ENCODE measurements at places on chromosomes 4 and X. TPM values are rescaled to one million over a fixed set of nuclear protein-coding genes. Genes with fewer than 3 reads are reported as not detected.

GRCh38 chr4:5839751-5840674, 52.9 kb downstream of the CRMP1 start:
- DNase-seq, result no peak
- H3K4me3 ChIP-seq, result no peak overlapping the region
- no peak overlapping the region for H3K27ac ChIP-seq
- no peaks in the 10 kb centered on the region for H3K4me1 ChIP-seq
- H3K27me3 ChIP-seq, result no peaks in the 10 kb centered on the region

- H3K27ac ChIP-seq, result no peak overlapping the region
- no peaks in the 10 kb centered on the region for H3K4me1 ChIP-seq
- no peak for DNase-seq
- H3K4me3 ChIP-seq, result no peak overlapping the region
Observed at GRCh38 chr4:86675548-86675947, 81.4 kb downstream of the PTPN13 start.

DNA sequence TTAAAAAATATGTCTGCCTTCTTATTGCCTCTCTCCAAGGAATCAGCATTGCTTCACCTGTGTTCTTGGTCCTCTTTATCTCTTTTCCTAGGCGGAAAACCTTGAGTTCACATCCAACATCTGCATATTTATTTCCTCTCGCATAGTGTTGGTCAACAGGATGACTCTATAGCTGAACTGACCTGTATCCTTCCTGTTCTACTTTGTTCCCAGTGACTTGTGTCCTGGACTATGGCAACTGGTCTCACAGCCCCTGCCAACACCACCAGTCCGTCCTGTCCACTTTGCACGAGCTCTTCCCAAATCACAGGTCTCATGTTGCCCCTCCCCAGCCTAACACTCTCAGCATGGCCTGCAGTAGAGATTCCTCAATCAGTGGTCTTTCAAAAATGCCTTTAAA, 2.0 kb downstream of the DIPK2B start:
- H3K27ac ChIP-seq, result no peak overlapping the region
- no peaks in the 10 kb centered on the region for H3K4me1 ChIP-seq
- DNase-seq, result no peak
- no peak overlapping the region for H3K4me3 ChIP-seq
- peaks cover 2% of the 10 kb centered on the region for H3K27me3 ChIP-seq

DNA sequence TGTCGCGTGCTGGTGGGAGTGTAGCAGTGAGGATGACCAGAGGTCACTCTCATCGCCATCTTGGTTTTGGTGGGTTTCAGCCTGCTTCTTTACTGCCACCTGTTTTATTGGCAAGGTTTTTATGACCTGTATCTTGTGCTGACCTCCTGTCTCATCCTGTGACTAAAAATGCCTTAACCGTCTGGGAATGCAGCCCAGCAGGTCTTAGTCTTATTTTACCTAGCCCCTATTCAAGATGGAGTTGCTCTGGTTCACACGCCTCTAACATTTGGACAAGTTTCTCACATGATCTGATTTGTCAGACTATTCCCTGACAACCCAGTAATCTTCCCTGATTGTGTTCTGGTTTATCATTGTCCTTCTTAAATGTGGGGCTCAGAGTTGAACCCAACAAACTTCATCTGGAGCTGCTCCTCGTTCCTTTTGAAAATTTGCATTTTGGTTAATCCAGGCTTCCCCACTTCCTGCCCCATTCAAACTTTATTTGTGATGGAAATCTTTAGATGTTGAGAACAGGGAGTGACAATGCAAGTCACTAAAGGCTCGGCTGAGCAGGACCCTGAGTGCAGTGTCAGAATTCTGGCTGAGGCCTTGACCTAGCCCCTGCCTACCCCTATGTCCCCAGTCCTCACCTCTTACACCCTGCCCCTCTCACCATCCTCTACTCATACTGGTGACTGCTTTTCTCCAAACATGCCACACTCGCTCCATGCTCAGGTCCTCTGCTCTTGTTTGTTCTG, 226.8 kb downstream of the STIM2 start:
- no peaks in the 10 kb centered on the region for H3K36me3 ChIP-seq
- no peak overlapping the region for H3K4me3 ChIP-seq
- H3K27me3 ChIP-seq, result peaks cover 7% of the 10 kb centered on the region
- H3K4me1 ChIP-seq, result no peaks in the 10 kb centered on the region

- H3K27ac ChIP-seq, result no peak overlapping the region
- no peaks in the 10 kb centered on the region for H3K27me3 ChIP-seq
- no peak overlapping the region for H3K4me3 ChIP-seq
Observed at GRCh38 chrX:48937054-48937907, 18.5 kb upstream of the PIM2 start.

DNA sequence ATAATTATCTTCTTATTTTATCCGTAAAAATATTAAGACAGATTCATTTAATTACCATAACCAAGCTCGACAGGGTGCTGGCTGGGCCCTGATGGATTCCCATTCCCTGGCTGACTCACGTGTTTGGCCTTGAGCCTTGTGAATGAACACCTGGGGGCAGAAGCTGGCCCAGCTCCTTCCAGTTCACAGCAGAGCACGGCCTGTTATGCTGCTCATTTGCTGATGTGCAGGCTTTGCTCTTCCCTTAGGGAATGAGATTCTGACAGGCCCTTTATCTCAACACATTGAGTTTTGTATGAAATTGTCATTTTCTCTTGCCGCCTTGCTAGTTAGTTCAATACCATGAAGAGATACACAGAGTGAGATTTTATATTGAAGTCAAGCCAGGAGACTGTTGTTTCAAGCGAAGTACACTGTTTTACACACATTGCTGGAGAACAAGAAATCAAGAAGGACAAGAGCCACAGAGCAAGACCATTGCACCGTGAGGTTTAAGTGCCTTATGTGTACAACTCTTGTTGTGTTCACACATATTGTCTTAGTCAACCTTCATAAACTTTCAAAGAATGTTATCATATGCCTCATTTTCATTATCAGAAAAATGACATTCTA, 1583.3 kb downstream of the STIM2 start:
- no peak for DNase-seq
- H3K36me3 ChIP-seq, result no peaks in the 10 kb centered on the region
- no peak overlapping the region for H3K27ac ChIP-seq
- H3K4me3 ChIP-seq, result no peak overlapping the region
- no peaks in the 10 kb centered on the region for H3K27me3 ChIP-seq

DNA sequence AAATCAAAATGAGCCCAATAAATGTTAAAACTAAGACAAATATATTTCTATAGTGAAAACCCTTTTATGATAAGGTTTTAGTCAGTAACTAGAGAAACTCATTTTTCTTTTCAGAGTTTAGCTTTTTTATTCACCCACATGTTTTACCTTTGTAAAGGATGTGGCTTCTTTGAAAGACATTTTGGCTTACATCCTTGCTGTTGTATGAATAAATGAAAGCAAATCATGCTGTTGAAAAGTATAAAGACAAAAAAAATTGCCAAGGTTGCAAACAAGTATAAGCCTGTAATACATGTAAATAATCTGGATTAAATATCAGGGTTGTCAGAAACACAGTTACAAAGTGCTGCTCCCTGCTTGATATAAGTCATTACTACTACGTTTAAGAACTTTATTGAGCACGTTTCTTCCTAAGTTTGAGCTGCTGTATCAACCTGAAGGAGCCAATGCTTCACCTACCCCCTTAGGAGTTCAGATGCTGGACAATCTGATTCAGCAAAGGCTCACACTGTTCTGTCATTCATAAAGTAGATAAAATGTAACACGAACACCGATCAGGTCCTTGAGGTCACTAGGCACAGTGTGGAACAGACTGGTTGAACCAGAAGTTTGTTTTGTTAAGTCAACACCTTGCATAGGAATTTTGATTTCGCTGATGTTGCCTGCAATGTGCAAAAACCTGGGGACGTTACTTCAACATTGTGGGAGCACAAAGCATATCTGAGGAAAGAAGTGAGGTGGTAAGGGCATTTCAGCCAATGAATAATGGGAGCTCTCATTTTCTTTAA, 321.2 kb upstream of the BMP3 start:
- no peak for DNase-seq
- no peaks in the 10 kb centered on the region for H3K27me3 ChIP-seq
- no peak overlapping the region for H3K4me3 ChIP-seq
- H3K4me1 ChIP-seq, result no peaks in the 10 kb centered on the region
- no peak overlapping the region for H3K27ac ChIP-seq

The ASB11 gene
- not detected for total RNA-seq

GRCh38 chr4:2385516-2385915, 32.9 kb downstream of the ZFYVE28 start:
- H3K4me3 ChIP-seq, result no peak overlapping the region
- H3K27me3 ChIP-seq, result no peaks in the 10 kb centered on the region
- H3K36me3 ChIP-seq, result no peaks in the 10 kb centered on the region
- no peak overlapping the region for H3K27ac ChIP-seq

GRCh38 chrX:35890699-35891098, 28.8 kb upstream of the CFAP47 start:
- H3K4me3 ChIP-seq, result no peak overlapping the region
- H3K36me3 ChIP-seq, result no peaks in the 10 kb centered on the region
- H3K4me1 ChIP-seq, result no peaks in the 10 kb centered on the region
- DNase-seq, result peak; percentile 0

- no peak overlapping the region for H3K4me3 ChIP-seq
- H3K36me3 ChIP-seq, result no peaks in the 10 kb centered on the region
- no peaks in the 10 kb centered on the region for H3K27me3 ChIP-seq
- no peak overlapping the region for H3K27ac ChIP-seq
- no peaks in the 10 kb centered on the region for H3K4me1 ChIP-seq
Observed at GRCh38 chr4:140866492-140867005, 110.4 kb upstream of the TBC1D9 start.
